A549 treated with CpdA at 1 μM for 4 hours (cell line): ENCODE measurements at places on chromosomes 16 and 17. TPM values are rescaled to one million over a fixed set of nuclear protein-coding genes. Genes with fewer than 3 reads are reported as not detected.

The MAFG gene
- total RNA-seq = 36.7 to 45.6 TPM (median 42.2 TPM) in 5 replicates

The NPIPA7 gene
- total RNA-seq = 11.7 to 13.7 TPM (median 12.8 TPM) in 5 replicates

The HNF1B gene
- 26.3 to 30.4 TPM (median 27.5 TPM) in 5 replicates for total RNA-seq

The OR4D1 gene
- total RNA-seq = 0.01 to 0.03 TPM in 2 of 5 replicates, not detected in the others

The PSMC3IP gene
- 35.3 to 49.1 TPM (median 36.5 TPM) in 5 replicates for total RNA-seq

The CAVIN1 gene
- total RNA-seq = 423 to 509 TPM (median 462 TPM) in 5 replicates

The PIPOX gene
- 0.13 to 0.20 TPM (median 0.16 TPM) in 3 of 5 replicates, not detected in the others for total RNA-seq

The PRSS33 gene
- total RNA-seq = 0.03 TPM in 1 of 5 replicates, not detected in the others

The CCL1 gene
- total RNA-seq = not detected in 5 replicates

The KIF22 gene
- total RNA-seq = 81.9 to 103 TPM (median 93.7 TPM) in 5 replicates

The TNFRSF17 gene
- total RNA-seq = not detected in 5 replicates

The CES5A gene
- 0.03 TPM in 1 of 5 replicates, not detected in the others for total RNA-seq

The SERPINF2 gene
- total RNA-seq = 1.3 to 2.2 TPM (median 2.0 TPM) in 5 replicates

The RUNDC3A gene
- 0.53 to 0.94 TPM (median 0.83 TPM) in 5 replicates for total RNA-seq

The SMPD3 gene
- 0.09 to 0.48 TPM (median 0.32 TPM) in 5 replicates for total RNA-seq

The TLCD3A gene
- 50.9 to 56.8 TPM (median 55.1 TPM) in 5 replicates for total RNA-seq

The NEK8 gene
- 4.0 to 5.7 TPM (median 4.7 TPM) in 5 replicates for total RNA-seq

The CNGB1 gene
- total RNA-seq = 0.07 to 0.38 TPM (median 0.12 TPM) in 5 replicates

The SP6 gene
- 2.6 to 3.0 TPM (median 2.8 TPM) in 5 replicates for total RNA-seq

The TEX19 gene
- 0.22 to 0.59 TPM (median 0.33 TPM) in 5 replicates for total RNA-seq

The MPP2 gene
- total RNA-seq = 1.3 to 2.4 TPM (median 2.1 TPM) in 5 replicates

The OR3A3 gene
- total RNA-seq = not detected in 5 replicates

The ADAM11 gene
- 1.7 to 2.1 TPM (median 1.9 TPM) in 5 replicates for total RNA-seq

The KRTAP4-3 gene
- total RNA-seq = not detected in 5 replicates

The CD79B gene
- not detected in 5 replicates for total RNA-seq

The THRA gene
- 13.4 to 16.5 TPM (median 15.2 TPM) in 5 replicates for total RNA-seq

The TBC1D3H gene
- not detected in 5 replicates for total RNA-seq

The CYTH1 gene
- total RNA-seq = 40.8 to 46.5 TPM (median 43.4 TPM) in 5 replicates

The FBXW10 gene
- total RNA-seq = 0.96 to 1.9 TPM (median 1.2 TPM) in 5 replicates

The CLEC18A gene
- 0.08 TPM in 2 of 5 replicates, not detected in the others for total RNA-seq

The CDRT15 gene
- total RNA-seq = not detected in 5 replicates

The IST1 gene
- total RNA-seq = 172 to 227 TPM (median 181 TPM) in 5 replicates

The MFAP4 gene
- total RNA-seq = 0.07 TPM in 1 of 5 replicates, not detected in the others

The PPP1R27 gene
- total RNA-seq = 0.18 to 0.40 TPM in 2 of 5 replicates, not detected in the others

The ZNF19 gene
- 1.2 to 3.0 TPM (median 2.0 TPM) in 5 replicates for total RNA-seq

The MARVELD3 gene
- total RNA-seq = 0.22 to 0.56 TPM (median 0.49 TPM) in 5 replicates

The DNAAF8 gene
- 1.3 to 2.3 TPM (median 2.0 TPM) in 5 replicates for total RNA-seq

The TBC1D3C gene
- total RNA-seq = not detected in 5 replicates

The ITPRIPL2 gene
- total RNA-seq = 11.9 to 18.2 TPM (median 14.5 TPM) in 5 replicates

The IKZF3 gene
- total RNA-seq = not detected in 5 replicates

The TNFRSF12A gene
- 446 to 698 TPM (median 646 TPM) in 5 replicates for total RNA-seq

The ZNF646 gene
- total RNA-seq = 9.3 to 11.3 TPM (median 9.8 TPM) in 5 replicates

The ENPP7 gene
- total RNA-seq = not detected in 5 replicates

The CRYM gene
- total RNA-seq = 1.3 to 2.3 TPM (median 1.9 TPM) in 5 replicates

The MT1H gene
- total RNA-seq = not detected in 5 replicates

The HOXB3 gene
- 3.8 to 9.3 TPM (median 5.9 TPM) in 5 replicates for total RNA-seq

The SNAI3 gene
- 0.08 to 0.21 TPM (median 0.14 TPM) in 4 of 5 replicates, not detected in the other for total RNA-seq

The BRIP1 gene
- total RNA-seq = 3.6 to 5.8 TPM (median 4.2 TPM) in 5 replicates

The AOC3 gene
- total RNA-seq = 0.97 to 2.1 TPM (median 1.0 TPM) in 5 replicates

The NPIPB6 gene
- 1.3 to 3.3 TPM (median 2.1 TPM) in 5 replicates for total RNA-seq

The GP2 gene
- total RNA-seq = not detected in 5 replicates

The OR1A1 gene
- total RNA-seq = not detected in 5 replicates

The GNG13 gene
- total RNA-seq = not detected in 5 replicates

The C17orf50 gene
- total RNA-seq = 0.23 to 0.42 TPM (median 0.30 TPM) in 5 replicates

The ORAI3 gene
- total RNA-seq = 12.1 to 15.0 TPM (median 13.6 TPM) in 5 replicates
